ENCODE measurements at places on chromosomes 11 and 22.

- DNase-seq = no peak
Measured at GRCh38 chr11:14132312-14132711, 169.8 kb downstream of the SPON1 start.

GRCh38 chr11:72626414-72626936, 47.7 kb downstream of the PDE2A start:
- no peak for DNase-seq

DNA sequence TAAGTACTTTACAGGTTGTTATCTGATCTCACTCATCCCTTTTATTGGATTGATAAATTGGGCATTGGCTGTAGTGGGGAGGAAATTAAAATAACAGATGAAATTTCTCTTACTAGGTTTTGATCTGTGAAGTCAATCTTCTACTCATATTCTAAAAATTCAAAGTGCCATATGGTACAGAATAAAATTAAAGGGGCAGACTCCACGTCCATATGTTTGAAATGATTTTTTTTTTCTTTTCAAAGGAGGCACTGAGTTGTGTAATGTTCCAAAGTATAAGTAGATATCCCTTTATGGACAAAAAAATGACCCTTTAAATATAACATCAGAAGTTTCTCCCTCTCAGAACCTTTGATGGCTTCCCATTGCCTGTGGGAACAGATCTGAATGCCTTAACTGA, 207.4 kb downstream of the DBX1 start:
- DNase-seq = no peak

- DNase-seq = no peak
Measured at GRCh38 chr22:46738647-46739093, 618 bp upstream of the CERK start.

DNA sequence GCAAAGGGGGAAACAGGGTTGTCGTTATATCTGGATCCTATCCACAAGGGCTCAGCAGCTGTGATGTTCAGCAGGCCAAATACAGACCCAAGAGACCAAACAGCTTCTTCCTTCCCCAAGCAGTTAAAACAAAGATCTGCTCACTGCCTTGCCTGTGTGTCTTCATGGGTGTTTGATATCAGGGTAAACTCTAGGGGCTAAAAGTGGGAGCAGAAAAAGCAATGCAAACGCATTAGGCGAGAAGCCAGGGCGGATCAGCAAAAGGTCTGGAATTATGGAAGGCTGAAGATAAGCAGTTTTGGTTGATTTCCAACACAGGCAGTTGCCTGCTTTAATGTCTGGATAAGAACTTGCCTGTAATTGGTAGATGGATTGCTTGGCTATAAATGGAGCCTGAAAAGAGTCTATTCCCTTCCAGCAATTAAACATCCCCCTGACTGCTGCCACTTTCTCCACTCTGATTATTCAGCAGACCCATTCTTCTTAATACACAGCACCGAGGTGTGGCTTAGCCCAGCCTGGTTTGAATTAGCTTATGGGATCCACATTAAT, 126.3 kb downstream of the COMMD9 start:
- no peak for DNase-seq

GRCh38 chr22:37197451-37198257, 9.6 kb upstream of the C1QTNF6 start:
- DNase-seq = no peak

- DNase-seq = no peak
Measured at GRCh38 chr22:45636683-45637082, 35.0 kb upstream of the ATXN10 start.

DNA sequence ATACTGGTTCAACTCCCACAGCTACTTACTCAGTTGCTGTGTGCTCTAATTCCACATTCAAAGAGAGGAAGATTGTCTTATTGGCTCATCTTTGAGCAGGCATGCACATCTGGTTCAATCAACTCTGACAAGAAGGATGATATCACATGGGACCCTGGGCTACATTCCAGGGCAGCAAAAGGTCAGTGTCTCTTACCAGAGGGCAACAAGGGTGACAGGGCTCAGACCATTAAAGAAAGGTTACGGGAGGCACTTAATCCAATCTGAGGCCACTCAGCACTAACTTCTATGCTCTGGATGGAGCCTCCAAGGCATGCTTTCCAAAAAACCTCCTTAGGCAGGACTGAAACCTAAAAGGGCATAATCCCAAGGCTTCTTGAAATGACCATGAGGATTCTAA, 549.4 kb upstream of the API5 start:
- no peak for DNase-seq

DNA sequence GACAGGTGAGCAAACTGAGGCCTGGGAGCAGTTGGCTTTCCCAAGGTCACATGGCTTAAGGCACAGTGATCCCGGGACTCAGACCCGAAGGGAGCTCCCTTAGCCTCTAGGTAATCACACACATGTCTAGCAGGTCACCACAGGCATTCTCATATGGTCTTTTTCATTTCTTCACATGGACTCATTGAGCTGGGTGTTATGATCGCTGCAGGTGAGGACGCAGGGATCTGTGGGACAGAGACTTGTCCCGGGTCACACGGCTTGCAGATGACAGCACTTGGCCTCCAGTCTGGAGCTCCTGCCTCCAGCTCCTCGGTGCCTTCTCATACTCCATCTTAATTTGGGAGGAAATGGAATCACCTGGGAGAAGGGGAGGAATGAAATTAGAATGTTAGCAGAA, 23.6 kb upstream of the CACNG2 start:
- DNase-seq = no peak

DNA sequence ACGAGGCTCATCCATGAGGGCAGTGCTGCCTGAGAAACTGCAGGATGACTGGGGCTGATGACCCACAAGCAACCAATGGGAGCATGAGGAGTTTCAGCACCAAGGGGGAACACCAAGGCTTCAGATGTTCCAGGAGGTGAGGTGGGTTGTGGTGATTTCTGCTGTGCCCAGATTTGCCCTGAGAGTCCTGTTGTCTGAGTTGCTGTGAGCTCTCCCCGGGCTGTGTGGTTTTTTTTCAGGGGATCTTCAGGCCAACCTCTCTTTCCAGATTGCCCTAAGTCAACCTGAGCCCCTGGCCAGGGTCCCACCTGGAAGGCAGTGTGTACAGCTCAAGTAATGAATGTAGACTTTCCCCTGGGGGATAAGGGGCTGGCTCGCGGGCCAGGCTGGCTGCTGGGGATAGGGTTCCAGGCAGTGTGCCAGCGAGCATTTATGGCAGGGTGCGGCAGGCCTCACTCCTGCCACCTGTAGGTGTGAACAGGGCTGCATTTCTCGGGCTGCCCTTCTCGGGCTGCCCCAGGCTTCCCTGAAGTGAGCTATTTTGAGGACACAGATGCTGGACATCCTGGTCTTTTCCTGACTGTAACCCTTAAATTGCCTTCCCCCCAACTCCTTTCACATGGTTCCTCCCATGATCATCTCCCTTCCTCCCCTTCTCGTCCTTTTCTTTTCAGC, 9.8 kb downstream of the SLC22A6 start:
- peak; percentile 23 for DNase-seq

GRCh38 chr11:121414141-121414913, 37.8 kb upstream of the SORL1 start:
- DNase-seq = no peak

DNA sequence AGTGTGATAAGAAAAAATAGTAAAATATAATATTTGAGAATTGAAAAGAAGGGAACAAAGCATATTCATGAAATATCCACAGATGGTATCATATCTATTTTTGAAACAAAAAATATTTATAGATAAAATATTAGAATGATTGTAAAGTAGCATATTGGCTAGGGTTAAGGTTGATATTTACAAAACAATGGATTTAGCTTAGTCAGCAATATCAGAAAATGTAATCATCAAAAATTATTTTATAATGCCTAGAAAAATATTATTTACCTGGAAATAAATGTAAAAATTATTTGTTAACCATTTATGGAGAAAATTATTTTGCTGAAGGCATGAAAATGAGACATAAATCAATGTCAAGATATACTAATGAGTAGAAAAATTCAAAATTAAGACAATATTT, 12.8 kb downstream of the FAM111B start:
- no peak for DNase-seq

- DNase-seq = no peak
Measured at GRCh38 chr11:13862845-13863392, 99.6 kb upstream of the SPON1 start.

DNA sequence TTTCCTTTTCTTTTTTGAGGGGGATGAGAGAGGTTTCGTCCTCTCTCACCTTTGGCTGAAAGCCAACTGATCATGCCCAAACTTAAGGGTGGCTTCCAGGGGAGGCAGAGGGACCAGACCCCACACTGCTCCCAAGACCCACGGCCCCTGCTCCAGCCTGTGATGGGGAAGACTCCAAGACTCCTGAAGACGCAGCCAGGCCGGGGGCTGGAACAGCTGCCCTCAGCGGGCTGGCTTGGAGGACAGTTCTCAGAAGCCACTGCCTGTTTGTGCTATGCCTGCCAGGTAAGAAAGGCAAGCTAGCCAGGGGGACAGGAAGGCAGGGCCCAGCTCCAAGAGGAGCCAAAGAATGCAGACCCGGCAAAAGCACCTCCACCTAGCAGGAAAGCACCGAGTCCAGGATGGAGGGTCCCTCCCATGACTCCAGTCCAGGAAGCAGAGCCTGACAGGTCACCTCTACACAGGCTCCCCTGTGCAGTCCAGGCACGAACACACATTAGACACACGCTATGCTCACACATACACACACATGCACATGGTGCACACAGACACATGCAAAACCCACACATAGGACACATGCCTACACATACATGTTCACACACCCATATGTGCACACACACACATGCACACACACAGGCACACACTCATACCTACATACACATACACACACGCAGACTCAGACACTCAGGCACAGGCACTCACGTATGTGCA, 31.3 kb downstream of the GNB1L start:
- DNase-seq = no peak

GRCh38 chr11:35030716-35031213, 108.2 kb upstream of the CD44 start:
- DNase-seq = no peak

- DNase-seq = no peak
Measured at GRCh38 chr11:100876815-100877520, 189.9 kb downstream of the ARHGAP42 start.

DNA sequence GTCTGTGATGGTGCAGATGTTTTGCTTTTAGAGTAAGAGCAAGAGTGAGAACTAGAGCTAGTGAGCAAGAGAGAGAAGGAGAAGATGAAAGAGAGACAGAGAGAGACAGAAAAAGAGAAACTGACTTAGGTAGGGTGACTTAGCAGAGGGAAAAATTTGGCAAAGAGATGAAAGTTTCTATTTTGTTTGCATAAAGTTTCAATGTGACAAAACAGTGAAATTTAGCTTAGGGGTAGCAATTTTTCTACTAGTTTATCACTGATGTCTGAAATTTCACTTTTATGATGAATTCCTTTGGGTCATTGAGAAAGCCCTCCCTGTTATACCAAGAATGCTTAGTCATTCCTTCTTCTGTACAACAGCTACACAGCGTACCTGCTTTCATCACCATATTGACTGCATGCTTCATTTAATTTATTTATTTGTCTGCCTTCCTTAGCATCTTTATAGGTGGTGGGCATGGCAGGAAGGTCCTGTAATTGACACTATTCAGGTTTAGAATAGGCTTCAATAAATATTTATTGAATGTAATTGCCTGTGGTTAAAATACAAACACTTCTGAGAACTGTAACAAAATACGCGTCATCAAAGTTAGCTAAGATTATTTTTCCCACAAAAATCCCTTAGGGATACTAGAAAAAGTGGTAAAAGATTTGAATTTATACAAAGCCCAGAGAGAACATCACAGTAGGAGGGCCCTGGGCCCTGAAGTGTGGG, 19.9 kb upstream of the CTSC start:
- DNase-seq = no peak

DNA sequence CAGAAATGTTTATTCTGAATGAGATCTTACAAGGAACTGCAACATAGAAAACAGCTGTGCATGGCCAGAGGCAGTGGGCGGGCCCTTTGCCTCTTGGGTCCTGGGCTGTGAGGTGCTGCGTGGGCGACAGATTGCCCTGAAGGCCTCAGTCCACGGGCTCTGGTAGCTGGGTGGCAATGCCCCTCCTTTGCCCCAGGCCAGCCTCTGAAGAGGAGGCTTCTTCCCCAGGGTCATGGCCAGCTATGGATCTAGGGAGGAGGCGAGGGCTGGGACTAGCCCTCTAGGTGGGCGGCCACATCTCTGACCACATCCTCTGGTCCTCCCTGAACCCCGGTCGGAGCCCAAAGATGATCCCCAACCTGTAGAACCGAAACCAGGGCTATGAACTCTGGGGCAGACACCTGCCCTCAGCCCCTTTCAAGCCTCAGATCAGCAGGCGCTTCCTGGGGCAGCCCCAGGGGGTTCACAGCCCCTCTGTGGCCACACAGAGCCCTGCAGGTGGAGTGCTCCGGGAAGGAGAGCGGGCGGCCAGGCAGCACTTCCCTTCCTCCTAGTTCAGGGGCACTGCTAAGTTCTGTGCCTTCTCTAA, 6.6 kb upstream of the CDC42BPG start:
- no peak for DNase-seq

DNA sequence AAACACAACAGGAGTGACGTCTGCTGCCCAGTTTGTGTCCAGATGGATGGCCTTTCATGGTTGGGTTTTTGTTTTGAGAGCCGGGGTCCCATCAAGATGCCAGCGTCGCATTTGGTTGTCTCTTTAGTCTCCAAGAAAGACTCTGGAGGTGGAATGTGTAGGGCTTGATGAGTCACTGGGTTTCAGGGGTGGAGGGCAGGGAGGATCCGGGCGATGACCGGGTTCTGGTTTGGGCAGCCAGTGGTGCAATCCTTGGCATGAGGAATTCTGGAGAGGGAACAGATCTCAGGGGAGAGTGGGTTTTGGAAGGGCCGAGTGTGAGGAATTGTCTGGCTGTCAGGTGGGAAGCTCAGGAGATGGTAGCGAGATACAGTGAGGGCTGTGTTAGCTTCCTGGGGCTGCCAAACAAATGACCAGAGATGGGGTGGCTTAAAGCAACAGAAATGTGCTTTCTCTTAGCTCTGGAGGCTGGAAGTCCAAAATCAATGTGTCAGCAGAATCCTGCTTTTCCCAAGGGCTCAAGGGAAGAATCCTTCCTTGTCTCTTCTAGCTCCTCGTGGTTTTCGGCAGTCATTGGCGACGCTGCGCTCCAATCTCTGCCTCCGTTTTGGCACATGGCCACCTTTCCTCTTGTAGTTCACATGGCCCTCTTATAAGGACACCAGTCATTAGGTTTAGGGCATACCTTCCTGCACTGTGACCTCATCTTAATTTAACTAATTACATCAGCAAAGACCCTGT, 26.4 kb upstream of the PPFIA1 start:
- DNase-seq = no peak

DNA sequence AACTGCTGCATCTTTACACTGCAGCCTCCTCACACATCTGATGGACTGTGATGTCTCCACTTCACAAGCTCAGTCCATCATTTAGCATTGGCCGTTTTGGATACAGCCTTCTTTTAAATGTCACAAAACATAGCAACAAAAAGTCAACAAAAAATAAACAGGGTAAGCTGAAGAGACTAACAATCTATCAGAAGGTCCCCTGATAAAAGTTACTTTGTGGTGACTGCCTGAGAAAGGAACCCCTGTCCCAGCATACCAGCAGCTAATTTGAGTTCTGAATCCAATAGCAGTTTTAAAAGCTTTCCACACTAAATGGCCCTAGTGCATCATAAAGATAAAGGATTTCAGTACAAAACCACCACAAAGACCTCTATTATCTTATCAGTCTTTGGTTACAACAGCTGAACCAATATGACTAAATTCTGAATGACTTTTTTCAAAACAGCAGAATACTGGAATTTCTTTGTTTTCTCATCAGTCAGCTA, 162.4 kb downstream of the SOX6 start:
- DNase-seq = no peak
